ENCODE measurements at places on chromosomes 4 and X.

GRCh38 chr4:140777386-140777785 lies 21.2 kb upstream of the TBC1D9 start:
- DNase-seq = no peak

DNA sequence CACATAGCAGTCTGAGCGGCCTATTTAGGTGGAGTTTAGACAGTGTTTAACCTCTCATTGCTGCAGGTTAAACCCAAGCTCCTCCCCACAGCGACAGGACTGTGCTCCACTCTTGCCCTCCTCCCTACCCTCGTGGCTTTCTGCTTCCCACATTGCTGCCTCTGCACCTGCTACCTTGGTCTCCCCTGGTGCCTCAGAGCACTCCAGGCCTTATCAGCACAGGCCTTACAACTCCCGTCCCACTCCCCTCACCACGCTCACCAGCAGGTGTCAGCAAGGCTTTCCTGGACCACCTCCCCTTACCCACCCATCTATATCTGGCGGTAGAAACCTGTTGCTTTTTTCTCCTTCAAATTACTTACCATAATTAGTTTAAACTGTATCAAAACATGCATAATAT lies 18.6 kb downstream of the HELT start:
- no peak for DNase-seq

GRCh38 chr4:100162027-100162685 lies 28.1 kb downstream of the DDIT4L start:
- DNase-seq = no peak

GRCh38 chr4:108868606-108869227 lies 105.9 kb upstream of the ETNPPL start:
- DNase-seq = no peak

DNA sequence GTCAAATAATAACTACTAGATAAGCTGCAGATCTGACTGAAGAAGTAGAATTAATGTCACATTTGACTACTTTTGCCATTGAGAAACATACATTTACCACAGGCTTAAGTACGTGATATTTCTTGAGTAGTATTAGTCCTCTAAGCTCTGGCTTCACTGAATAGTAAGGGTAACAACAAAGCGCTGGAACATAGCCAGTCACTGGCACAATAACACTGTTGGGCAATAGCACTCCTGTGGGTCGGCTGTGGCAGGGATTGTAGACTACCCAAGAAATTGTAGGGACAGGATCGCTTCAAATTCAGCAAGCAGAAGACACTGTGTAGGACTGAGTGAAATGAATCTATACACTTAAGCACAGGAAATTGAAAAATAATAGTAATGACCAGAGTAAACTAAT lies 27.1 kb upstream of the IL15 start:
- no peak for DNase-seq

DNA sequence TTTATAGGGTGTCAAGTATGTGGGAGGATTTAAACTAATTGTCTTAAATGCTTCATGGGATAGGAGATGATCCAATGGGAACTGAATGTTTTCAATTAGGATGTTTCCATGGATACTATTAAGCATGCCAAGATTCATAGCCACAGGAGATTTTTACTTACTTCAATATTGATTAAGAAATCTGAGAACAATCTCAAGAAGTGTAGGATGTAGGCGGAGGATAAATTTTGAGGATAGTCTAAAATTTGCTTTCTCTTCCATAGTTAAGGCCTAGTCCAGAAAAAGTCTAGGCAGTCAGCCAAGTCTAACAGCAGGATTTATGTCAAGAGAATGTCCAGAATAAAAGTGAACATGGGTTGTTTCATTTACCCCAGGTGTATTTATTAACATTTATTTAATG lies 32.8 kb downstream of the REPS2 start:
- DNase-seq = peak; percentile 1

GRCh38 chr4:172726001-172726423 lies 442.6 kb upstream of the GALNT7 start:
- no peak for DNase-seq

- DNase-seq = no peak
Observed at GRCh38 chr4:102454268-102454667, 46.9 kb upstream of the NFKB1 start.

- no peak for DNase-seq
Observed at GRCh38 chrX:52270453-52271116, 85.9 kb downstream of the MAGED4 start.

DNA sequence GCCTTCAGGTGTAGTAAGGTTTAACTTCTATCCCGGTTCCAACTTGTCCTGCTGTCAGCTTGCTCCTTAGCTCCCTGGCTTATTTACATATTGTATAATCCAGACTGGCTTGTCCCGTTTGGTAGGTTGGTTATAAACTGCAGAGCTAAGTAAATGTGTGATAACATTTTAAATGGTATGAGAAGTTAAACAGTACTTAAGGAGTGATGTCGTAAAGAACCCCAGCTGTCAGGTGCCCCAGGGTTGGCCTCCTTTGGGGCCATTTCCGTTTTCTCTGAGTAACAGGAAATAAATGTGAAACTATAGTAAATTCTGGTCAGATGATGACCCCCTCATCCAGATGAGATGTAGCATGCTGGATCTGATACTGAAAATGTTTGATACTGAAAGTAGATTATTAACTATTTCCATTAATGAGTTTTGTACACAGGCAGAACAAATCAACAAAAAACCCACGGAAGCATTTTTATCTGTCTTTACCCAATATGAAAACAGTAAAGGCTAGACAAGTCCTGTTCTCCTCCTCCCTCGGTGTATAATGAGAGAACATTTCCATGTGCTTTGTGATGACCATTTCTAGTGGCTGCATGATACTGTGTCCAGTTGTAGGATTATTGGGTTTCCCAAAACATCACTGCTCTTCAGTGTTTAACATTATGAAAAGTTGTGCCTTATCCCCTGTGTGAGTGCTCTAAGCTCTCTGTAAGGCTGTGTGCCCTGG lies 22.4 kb downstream of the GAB1 start:
- peak; percentile 46 for DNase-seq

- peak; percentile 62 for DNase-seq
Observed at GRCh38 chr4:2217726-2218125, 24.2 kb downstream of the HAUS3 start.

DNA sequence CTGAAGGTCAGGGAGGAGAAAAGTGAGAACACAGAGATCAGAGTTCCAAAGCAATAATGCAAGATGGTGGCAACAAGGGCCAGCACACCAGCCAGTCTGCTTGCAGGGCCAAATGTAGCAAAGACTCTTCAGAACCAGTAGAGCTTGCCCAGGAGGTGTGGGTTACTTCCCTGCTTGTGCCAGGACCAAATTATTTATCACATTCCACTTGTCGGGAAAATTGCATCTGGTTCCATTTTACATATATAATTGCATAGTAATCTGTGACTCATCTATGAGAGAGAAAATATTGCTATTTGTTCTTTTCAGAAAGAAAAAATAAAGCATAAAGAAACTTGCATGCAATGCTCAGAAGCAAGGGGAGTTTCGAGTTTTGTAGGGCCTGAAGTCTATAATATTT lies 41.4 kb downstream of the MAML3 start:
- DNase-seq = peak; percentile 79

DNA sequence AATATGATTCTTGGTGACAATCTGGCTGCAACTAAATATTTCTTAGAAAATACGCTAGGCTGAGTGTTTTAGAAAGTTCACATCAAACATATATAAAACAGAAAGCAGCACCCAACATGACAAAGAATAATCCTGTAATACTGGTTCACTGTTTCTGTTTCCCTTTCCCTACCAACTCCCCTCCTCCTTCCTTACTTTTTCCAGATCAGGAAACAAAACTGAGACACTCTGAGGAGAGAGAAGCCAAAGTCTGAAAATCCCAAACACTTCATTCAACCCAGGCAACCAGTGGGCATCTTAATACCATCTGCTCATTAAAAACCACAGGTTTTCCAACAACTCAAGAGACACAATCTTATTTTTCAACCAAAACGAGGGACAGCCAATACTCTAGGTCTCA lies 160.4 kb upstream of the MAP3K15 start:
- no peak for DNase-seq

- DNase-seq = no peak
Observed at GRCh38 chrX:153903991-153904957, at the start of gene AVPR2. Gene AVPR2, plus strand, starts transcription at chrX:153904673. Its CDS starts 473 bp downstream, at chrX:153905146.

- DNase-seq = no peak
Observed at GRCh38 chr4:101328063-101328602, 19.2 kb downstream of the PPP3CA start.

DNA sequence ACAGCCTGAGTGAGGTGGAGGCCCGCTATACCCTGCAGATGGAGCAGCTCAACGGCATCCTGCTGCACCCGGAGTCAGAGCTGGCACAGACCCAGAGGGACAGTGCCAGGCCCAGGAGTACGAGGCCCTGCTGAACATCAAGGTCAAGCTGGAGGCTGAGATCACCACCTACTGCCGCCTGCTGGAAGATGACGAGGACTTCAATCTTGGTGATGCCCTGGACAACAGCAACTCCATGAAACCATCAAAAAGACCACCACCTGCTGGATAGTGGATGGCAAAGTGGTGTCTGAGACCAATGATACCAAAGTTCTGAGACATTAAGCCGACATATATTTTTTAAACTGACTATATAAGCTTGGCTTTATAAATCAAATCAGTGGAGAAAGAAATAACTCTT lies 73.3 kb upstream of the HHIP start:
- no peak for DNase-seq

DNA sequence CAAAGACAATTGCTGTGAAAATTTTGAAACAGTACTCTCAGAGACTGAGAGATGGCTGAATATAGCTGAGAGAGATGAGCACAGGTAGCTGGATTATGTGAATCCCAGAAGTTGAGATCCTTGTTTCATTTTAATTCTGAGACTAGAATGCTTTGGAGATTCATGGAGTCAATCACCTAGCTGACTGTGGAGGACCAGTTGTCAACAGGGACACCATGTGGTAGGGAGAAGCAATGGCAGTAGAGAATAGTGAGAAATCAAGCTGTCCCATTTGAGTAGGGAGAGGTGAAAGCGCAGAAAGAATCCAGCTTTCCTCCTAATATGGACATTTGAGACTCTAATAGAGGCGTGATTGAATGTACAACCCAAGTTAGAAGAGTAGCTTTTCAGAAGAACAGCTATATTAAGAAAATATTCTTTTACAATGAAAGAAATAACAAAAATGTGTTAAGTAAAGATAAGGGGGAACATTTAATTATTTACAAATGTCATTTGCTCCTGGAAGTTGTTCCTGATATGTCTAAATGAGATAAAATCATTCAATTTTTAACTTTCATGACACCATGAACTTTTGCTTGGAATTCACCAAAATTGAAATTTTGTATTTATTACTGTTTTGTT lies 30.3 kb upstream of the GLRB start:
- peak; percentile 86 for DNase-seq

DNA sequence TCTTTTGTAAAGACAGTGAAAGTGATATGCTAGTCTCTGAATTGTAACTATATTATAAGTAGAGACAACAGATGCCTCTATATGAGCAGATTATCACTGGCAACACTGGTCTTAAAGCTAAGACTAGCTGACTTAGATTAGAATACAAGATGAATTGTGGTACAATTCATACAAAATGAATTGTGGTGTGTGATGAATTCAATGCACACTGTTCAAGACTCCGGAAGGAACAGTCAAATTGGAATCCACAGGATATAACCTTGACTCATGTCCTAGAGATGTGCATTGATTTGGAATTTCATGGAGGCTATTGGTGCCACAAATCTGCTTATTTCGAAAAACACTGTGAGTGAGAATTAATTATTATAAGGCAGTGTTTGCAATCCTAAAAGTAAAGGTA lies 701.8 kb downstream of the PCDH7 start:
- no peak for DNase-seq
